Occipital lobe (tissue), 3 donors: ENCODE measurements at places on chromosomes 2 and 18. TPM values are rescaled to one million over a fixed set of nuclear protein-coding genes. Genes with fewer than 3 reads are reported as not detected.

The CYP1B1 gene
- total RNA-seq = 7.8 TPM

The TXNDC2 gene
- not detected for total RNA-seq

The SERPINB13 gene
- not detected for total RNA-seq

The SETBP1 gene
- total RNA-seq = 52.3 TPM

- DNase-seq = no peak
These were observed 1485.1 kb upstream of the TMEFF2 start for GRCh38 chr2:193679847-193680246.

- no peak for DNase-seq
These were observed 126.6 kb downstream of the RTP5 start for GRCh38 chr2:241996100-241996499.

DNA sequence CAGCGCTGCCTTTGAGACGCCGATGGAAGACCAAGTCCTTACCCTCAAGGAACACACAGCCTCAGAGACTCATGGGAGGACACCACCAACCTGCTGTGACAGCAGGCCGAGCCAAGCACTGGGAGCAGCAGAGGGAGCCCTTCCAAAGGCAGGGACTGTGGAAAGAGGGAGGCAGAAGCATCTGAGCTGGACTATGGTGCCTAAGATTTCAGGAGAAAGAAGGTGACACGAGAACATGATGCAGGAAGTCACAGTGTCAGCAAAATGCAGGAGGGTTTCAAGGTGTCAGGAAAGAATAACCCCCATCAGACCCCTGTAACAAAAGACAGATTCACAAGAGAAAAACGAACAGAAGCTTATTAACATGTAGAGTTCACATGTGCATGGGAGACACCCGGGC lies 24.2 kb upstream of the COX7A2L start:
- DNase-seq = no peak

- DNase-seq = no peak
These were observed 224.5 kb downstream of the UXS1 start for GRCh38 chr2:105969552-105969951.

GRCh38 chr18:36366994-36367839 lies 69.7 kb downstream of the FHOD3 start:
- DNase-seq = no peak

GRCh38 chr18:63514888-63515678 lies 27.1 kb upstream of the SERPINB12 start:
- DNase-seq = no peak

DNA sequence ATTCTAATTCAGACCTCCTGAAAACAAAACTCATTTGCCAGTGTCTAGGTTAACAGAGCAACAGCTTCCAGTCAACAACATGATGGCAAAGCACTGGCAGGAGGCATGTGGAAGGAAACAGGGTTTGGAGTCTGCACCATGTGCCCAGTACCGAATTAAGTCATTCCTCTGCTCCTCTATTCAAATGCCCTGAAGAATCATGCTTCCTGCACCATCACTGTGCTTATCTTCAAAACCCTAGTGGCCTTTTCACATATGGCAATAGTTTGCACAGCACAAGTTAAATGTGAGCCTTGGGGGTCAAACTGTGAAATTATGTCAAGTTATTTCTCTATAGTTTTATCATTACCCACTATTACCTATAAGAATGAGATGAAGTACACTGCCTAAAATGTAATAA lies 75.4 kb upstream of the GRB14 start:
- DNase-seq = no peak

- no peak for DNase-seq
These were observed 374.1 kb downstream of the ARHGAP15 start for GRCh38 chr2:143503280-143503679.

DNA sequence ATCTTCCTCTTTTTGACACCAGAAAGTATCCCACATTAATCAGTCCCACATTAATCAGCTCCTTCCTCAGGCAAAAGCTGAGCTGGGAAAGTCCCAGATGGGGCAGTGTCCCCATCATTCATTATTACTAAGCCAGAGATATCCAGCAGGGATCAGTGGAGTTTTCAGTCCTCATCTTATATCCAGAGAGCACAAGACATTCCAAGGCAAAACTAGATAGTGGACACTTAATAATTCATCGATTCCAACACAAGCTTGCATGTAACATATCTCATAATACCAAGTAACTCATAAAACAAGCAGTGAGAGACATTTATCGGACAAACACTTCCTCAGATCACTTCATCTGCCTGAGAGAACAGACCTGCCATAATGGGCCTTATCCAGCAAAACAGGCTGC lies 53.1 kb downstream of the MCFD2 start:
- DNase-seq = no peak

DNA sequence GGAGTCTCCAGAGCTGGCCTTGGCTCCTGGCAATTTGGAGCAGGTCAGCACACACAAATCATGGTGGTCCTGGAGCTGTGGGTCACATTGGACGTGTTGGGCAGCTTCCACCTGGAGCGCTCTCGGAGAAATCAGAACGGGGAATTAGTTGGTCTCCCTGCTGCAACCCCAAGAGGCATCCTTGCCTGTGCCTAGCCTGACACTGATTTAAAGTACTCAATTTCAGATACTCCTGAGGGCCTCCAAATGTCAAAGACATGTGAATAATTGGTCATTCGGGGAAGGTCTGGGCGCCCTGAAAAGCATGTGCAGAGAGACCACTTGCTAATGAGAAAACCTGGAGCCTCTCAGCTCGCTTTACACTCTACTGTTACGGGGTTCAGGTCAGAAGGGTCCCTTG lies 145.5 kb upstream of the AGAP1 start:
- no peak for DNase-seq

DNA sequence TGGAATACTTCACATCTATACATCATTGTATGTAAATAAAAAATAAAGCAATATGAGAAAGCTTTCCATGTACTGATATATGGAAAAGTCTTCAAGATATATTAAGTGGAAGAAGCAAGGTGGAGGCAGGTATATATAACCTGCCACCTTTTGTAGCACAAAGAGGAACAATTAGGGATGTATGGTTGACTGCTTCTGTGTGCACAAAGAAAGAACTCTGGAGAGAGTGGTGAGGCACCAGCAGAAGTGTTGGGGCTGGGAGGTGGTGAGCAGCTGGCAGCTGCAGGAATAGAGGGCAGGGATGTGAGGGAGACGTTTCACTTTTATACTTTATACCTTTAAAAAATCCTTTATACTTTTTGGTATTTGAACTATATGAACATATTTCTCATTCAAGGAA lies 26.1 kb downstream of the KIF5C start:
- no peak for DNase-seq

DNA sequence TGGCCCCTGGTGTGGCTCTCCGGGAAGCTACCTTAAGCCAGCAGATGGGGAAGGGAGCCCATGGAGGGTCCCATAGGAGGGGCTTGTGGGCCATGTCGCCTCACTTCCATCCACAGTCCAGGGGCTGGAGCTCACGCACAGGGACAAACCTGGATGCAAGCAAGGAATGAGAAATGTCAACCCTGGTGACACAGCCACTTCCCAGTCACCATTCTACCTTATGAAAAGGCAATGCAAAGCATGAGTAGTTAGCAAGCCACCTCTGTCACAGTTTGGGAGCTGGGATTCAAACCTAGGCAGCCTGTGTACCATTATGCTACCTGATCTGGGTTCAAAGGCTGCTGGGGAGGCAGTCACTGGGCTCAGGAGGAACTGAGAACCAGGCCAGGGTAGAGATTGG lies 170.0 kb upstream of the KLHL29 start:
- DNase-seq = no peak

GRCh38 chr2:62831729-62832128 lies 126.2 kb downstream of the EHBP1 start:
- DNase-seq = no peak

GRCh38 chr2:176763851-176764404 lies 448.7 kb upstream of the HNRNPA3 start:
- no peak for DNase-seq

DNA sequence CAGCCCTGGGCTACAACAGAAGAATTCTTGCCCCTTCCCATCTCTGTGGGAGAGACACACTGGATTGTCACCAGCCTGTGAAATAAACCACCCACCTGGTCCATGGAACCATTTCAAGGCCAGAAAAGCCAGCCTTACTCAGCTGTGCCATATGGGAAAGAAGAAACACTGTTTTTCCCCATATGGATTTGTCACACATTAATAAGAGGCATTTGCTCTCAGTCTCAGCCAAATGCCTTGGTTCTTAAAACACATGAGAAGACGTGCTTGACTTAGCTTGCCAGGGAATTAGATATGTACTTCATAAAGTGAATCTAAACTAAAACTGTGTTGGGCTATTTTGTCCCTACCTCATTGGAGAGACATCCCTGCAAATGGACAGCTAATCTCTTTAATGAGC lies 308.6 kb upstream of the TNP1 start:
- no peak for DNase-seq

DNA sequence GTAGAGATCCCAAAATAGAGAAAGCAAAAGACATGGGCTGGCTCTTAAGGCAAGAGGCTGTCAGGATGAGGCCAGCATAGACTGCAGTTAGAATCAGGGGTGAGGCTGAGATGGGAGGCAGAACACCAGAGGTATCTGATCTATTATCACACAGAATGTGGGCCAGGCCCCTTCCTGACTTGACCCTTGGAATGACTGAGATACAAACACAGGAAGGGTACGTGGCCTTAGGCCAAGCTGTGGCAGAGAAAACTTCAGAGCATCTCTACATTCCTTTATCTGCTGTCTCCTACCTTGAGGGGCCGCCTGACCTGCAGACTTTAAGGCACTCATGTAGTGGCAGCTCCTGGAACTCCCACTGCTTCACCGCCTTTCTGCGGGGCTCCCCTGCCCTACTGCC lies 28.4 kb downstream of the TMEM17 start:
- DNase-seq = no peak

- no peak for DNase-seq
These were observed 1.1 kb upstream of the FAM237A start for GRCh38 chr2:206641226-206641625.
